Tibial nerve (tissue), 4 donors: ENCODE measurements at places on chromosomes 1 and 21. TPM values are rescaled to one million over a fixed set of nuclear protein-coding genes. Genes with fewer than 3 reads are reported as not detected.

- DNase-seq: no peak
These were observed 7.4 kb upstream of the PIGR start for GRCh38 chr1:206953626-206954025.

Gene CAPN8
- total RNA-seq: not detected

- DNase-seq: no peak
These were observed 3.1 kb downstream of the PADI1 start for GRCh38 chr1:17207966-17208418.

DNA sequence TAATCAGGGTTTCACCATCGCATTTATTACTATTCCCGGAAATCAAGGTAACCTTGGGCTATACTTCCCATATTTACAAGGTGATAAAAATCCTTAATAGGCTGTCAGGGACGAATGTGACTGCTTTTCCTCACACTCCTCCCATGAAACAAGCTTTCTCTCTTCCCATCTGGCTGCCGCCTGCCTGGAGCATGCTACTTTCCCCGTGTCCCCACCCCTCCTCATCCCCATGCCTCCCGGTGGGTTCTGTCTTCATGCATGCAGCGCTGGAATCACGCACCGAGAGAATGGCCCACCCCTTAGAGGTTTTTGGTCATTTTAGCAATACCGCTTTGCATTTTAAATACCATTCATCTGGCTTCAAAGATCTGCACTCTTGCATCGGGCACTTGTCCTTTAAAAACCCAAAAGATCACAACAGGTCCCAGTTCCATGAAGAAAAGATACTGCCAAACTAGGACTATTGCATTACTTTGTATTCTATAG lies 339.1 kb downstream of the NTNG1 start:
- DNase-seq: no peak

DNA sequence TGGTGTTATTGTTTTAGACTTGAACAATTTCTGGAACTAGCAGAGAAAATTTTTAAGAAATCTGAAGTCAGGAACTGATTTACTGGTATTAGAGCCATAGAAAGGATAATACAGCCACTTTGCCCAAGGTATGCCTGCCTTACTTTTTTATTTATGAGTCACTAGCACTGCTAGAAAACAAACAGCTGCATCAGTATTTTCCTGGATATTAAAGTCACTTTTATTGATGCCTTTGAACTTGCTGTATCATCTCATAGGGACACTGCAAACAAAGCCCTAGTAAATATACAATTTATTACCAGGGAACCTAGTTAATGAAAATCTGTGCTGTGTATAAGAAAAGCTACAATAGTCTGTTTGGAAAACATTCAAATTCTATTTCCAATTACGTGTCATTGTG lies 490.8 kb upstream of the TMPRSS15 start:
- DNase-seq: no peak

GRCh38 chr21:30227633-30228404 lies 11.9 kb upstream of the CLDN8 start:
- DNase-seq: peak; percentile 70

DNA sequence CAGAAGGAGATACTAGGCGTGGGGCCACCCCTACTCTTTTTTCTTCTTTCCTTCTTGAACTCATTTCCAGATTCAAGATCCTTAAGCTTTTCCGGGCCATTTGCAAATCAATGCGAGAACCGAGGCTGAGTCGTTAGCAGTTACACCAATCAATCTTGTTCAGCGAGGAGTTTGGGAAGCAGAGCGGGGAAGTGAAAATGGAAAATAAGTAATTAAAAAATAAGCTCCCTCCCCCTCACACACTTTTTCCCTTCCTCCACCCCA lies 1.7 kb upstream of the NEGR1 start:
- DNase-seq: no peak

DNA sequence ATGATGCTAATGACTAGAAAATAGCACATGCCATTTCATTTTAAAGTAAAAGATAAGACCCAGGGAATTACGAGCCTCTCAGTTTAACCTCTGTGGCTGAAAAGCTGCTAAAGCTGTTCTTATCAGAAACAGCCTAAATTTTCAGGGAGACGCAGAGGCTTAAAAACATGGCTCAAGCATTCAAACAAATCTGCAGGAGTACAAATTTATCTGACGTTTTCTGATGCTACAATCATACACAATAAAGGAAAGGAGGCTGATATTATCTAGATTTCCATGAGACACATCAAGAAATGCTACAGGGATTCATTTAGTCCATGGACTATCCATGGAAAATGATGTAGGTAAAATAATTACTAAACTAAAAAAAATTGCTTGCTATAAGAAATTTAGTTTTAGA lies 65.3 kb upstream of the SCYL3 start:
- no peak for DNase-seq

GRCh38 chr21:30713766-30714165 lies 4.8 kb downstream of the KRTAP21-3 start:
- DNase-seq: no peak

DNA sequence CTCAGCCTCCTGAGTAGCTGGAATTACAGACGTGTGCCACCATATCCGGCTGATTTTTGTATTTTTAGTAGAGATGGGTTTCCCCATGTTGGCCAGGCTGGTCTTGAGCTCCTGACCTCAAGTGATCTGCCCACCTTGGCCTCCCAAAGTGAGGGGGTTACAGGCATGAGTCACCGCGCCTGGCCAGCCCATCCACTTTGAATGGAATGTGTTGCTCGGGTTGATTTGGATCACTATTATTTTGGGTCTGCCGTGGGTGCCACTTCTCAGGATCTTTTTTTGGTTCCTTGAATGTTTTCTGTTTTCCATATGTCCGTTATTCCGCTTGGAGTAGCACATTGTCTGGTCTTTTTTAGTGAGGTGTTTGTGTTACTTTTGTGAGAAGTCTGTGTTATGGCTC lies 17.0 kb downstream of the PCNT start:
- no peak for DNase-seq

DNA sequence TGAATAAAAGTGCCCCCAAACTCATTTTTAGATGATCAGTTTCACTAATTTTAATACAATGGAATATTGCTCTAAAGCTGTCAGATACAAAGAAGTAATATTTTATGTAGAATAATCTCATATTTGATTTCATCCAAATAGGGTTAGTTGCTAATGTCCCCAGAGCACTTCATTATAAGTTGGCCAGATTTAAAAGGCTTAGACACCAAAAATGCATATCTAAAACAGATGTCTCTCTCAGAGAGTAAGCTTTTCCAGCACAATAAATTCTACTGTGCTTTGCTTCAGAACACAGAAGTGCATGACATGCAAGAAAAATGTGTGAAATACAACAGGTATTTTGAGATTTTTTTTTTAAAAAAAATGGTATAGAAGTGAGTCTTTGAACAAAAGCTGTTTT lies 194.2 kb downstream of the LRRIQ3 start:
- no peak for DNase-seq

Gene UMODL1
- not detected for total RNA-seq

Gene RGS8
- total RNA-seq: not detected

DNA sequence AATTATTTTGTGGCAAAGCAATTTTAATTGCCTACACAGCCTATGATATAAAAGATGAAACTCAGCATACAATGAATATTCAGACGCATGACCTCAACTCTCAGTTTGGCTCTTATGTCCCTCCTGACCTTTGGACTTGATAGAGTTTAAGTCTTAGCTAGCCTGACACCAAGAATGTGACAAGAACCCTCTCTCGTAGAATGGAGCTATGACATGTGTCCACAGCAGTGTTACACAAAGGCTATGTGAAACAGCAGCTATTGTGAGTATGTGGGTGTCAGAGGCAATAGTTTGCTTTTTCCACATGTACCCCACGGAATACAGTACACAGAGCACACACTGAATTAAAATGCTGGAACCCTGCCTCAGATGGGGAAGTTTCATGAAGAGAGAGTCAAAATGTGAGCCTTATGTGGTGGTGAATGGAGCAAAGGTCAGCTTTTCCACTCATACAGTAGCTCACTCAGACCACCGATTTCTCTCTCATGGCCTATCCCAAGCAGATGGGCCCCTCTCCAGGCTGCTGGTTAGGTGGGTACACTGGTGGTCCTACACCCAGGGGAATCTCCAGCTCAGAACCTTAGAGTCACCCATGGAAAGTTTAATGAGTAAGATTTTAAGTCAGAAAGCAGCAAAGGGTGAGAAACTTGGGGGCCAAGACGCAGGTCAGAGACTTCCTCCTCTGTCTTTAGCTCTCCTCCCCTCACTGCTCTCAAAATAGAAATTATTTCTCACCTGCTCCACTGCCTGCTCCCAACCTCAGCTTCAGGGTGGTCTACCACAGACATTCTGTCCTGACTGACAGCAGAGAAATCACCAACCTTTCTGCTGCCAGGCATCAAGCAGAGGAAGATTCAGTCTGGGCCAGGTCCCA lies 10.1 kb upstream of the XCL2 start:
- DNase-seq: no peak

- DNase-seq: no peak
These were observed 33.6 kb downstream of the RUNX1 start for GRCh38 chr21:35015435-35016024.

- DNase-seq: no peak
These were observed 20.7 kb downstream of the MCM3AP start for GRCh38 chr21:46264690-46265144.

DNA sequence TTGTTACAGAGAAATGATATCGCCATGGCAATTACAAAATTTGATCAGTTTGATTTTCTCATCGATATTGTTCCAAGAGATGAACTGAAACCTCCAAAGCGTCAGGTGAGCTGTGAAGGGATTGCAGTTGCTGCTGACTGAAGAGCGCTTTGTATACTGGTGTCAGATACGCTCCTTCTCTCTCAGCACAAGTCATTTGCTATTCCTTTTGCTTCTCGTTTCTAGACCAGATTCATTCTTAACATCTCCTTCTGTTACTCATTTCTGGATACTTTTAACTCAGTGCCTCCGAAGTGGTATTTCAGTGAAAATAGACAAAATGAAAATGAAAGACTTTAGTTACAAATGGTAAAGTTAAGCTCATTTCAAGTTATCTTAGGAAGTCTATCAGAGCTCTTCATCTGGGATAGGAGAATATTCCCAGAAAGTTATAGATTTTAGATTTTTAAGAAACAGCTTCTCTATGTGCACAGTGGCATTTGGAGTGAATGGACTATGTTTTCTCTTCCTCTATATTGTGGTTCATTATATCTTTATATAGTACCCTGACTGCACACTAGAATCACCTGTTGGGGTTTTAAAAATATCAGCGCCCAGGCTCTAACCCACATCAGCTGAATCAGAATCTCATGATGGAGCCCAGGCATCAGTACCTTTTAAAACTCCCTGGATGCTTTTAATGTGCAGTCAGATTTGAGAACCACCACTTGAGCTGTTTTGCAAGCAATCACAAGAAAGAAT lies 30.3 kb upstream of the KCNQ4 start:
- DNase-seq: no peak

GRCh38 chr1:184075055-184076029 lies 23.8 kb downstream of the TSEN15 start:
- DNase-seq: peak; percentile 75

Gene RNF186
- total RNA-seq: not detected

GRCh38 chr1:167871331-167871730 lies 42.6 kb downstream of the ADCY10 start:
- DNase-seq: no peak

DNA sequence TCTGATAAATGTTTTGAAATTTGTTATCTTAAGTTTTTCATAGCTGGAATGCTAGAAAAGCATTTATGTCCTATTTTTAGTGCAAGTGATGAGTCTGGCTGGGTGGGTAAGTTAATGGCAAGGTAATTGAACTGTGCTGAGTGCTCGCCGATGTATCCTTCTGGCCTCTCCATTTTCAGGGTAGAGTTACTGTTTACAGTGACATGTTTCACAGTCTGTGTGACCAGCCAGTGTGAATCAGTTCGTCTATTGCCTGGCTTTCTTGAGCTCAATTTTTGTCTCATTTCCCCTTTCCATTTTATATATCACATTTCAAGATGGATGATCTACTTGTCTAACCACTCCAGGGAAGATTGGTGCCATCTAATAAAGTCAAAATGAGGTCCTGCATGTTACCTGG lies 44.1 kb downstream of the ITSN1 start:
- no peak for DNase-seq

DNA sequence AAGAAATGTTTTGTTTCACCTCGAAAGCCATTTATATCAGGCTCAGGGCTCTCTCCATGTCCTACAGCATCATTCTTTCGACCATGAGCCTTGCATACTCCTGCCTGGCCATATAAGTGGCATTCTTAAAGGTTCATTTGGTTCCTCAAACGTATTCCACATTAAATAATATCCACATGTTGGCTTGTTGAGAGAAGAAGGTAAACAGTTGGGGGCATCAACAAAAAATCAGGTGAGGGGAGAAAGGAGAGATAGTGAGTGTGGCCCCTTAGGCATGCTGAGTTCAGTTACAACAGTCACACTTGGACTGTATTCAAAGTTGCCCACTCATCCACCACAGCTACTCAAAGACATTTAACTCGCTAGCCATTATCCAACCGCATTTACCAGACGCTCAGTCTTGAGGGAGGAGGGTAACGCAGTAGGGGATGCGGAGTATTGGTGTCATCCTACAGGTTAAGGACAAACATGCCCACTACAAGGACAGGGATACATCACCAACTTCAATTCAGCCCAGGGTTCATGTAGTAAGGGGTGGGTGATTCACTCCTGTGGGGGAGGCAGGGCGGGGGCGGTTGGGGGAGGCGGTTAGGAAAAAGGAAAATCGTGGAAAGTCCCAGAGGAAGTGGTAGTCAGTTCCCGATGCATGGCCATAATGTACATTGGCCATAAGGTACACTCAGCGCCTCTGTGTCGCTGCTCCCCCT lies 1.4 kb downstream of the ZNF697 start:
- no peak for DNase-seq

Gene PROK1
- total RNA-seq: not detected

Gene RIMKLA
- 2.2 TPM for total RNA-seq

Gene RNPEP
- 143 TPM for total RNA-seq
